ENCODE measurements at places on chromosomes 3 and 15. TPM values are rescaled to one million over a fixed set of nuclear protein-coding genes. Genes with fewer than 3 reads are reported as not detected.
A peak's percentile ranks its signal among the peaks of the same experiment; 100 is the strongest.

Gene CHL1
- total RNA-seq: not detected

Gene FANCI
- total RNA-seq: 195 TPM

Gene UROC1
- not detected for total RNA-seq

DNA sequence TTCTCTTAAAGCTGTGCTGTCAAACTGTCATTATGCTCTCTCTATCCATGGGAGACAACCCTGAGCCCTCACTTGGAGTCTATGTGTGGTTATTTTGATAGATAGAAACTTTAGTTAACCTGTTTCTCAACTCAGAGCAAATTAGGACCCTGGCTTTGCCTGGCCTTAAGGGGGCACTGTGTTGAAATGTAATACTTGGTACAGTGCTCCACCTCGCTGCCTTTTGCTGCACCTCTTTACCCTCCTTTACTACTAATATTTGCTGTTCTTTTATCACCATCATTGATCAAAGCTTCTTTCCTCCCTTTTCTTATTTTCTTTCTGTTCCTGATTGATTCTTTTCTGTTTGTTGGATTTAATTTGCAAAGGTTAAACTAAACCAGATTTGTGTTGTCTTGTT is 34.3 kb downstream of the STT3B start:
- H3K27ac ChIP-seq: peak overlapping the region; percentile 16
- no peak for DNase-seq
- H3K4me1 ChIP-seq: peaks cover 88% of the 10 kb centered on the region
- H3K4me3 ChIP-seq: no peak overlapping the region

DNA sequence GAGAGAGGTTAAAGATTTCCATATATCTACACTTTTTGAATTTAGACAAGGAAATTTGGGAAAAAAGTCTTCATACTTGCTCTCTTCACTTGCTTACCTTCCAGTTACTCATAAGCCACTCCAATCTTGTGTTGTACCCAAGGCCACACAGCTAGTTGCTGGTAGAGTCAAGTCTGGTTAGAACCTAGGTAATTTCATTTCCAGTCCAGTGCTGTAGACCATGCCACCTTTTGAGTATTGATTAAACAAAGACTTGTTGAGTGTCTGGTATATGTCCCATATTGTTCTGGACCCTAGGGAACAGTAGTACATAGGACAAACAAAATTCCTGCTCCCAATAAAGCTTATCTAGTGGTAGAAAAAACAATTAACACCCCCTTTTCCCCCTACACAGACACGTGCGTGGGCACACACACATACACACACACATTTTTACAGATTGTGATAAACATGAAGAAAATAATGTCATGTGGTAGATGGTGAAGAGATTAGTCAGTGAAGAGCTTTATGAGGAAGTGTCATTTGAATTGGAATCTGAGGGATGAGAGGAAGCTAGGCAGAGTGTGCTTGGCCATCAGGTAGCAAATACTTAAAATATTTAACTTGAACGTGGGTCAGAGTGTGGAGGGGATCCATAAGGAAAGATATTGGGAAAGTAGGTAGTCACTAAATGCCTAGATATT is 2.1 kb downstream of the CMC1 start:
- peaks cover 8% of the 10 kb centered on the region for H3K36me3 ChIP-seq
- H3K4me3 ChIP-seq: peak overlapping the region; percentile 32
- H3K27ac ChIP-seq: peak overlapping the region; percentile 31
- no peak for DNase-seq
- H3K27me3 ChIP-seq: no peaks in the 10 kb centered on the region
- H3K4me1 ChIP-seq: peaks cover 50% of the 10 kb centered on the region

DNA sequence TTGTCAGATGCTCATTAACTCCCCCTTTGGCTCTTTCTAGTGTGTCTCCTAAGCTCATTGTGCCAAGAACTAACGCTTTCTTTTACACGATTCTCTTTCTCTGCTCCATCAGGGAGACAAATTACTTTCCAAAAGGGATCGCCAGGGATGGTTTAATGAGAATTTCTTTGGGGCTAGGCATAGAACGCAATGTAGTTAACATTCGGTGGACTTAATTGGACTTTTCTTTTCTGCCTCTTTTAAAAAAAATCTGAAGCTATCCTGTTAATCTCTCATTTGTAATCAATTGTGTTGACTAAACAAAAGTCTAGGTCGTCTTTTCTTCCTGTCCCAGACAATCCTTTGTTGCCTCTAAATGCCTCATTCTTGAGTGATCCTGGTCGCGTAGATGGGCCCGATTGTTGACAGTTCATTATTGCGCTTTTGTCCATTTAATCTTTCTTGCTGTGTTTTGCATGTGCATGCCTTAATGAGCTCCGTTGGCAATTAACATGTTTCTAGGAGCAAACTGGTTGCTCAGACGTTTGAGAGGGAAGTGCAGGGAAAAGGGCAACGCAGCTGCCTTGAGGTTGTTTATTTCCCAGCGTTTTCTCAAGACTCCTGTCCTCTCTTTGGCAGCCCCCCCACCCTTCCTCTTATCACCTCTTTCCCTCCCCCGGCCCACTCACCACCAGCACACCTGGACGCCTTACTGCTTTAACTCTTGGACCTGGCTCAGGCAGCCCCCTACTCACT is 7.8 kb downstream of the FEZF2 start:
- H3K36me3 ChIP-seq: no peaks in the 10 kb centered on the region
- DNase-seq: no peak
- no peak overlapping the region for H3K4me3 ChIP-seq
- H3K27ac ChIP-seq: no peak overlapping the region
- H3K27me3 ChIP-seq: peaks cover 55% of the 10 kb centered on the region
- no peaks in the 10 kb centered on the region for H3K4me1 ChIP-seq

GRCh38 chr3:9732080-9732739 is 675 bp downstream of the BRPF1 start:
- peak overlapping the region; percentile 95 for H3K27ac ChIP-seq
- H3K36me3 ChIP-seq: peaks cover 21% of the 10 kb centered on the region
- H3K4me3 ChIP-seq: peak overlapping the region; percentile 96
- H3K27me3 ChIP-seq: no peaks in the 10 kb centered on the region
- H3K4me1 ChIP-seq: peaks cover 76% of the 10 kb centered on the region
- DNase-seq: peak; percentile 61
